ENCODE measurements at places on chromosomes 1 and 21.
A peak's percentile ranks its signal among the peaks of the same experiment; 100 is the strongest.

GRCh38 chr1:161121042-161121650, 3.2 kb downstream of the NIT1 start:
- no peak for DNase-seq

GRCh38 chr1:229133811-229134210, 137.1 kb upstream of the RAB4A start:
- DNase-seq: no peak

- no peak for DNase-seq
These were observed 81.0 kb upstream of the NR5A2 start for GRCh38 chr1:199946305-199947155.

- no peak for DNase-seq
These were observed 30.7 kb downstream of the EVI5 start for GRCh38 chr1:92754000-92754718.

GRCh38 chr1:167435484-167435883, 82.8 kb downstream of the CD247 start:
- no peak for DNase-seq

- no peak for DNase-seq
These were observed 4.4 kb downstream of the LBR start for GRCh38 chr1:225423518-225423855.

- DNase-seq: peak; percentile 44
These were observed 28.1 kb downstream of the RABIF start for GRCh38 chr1:202860744-202861419.

- no peak for DNase-seq
These were observed 10.8 kb upstream of the ID3 start for GRCh38 chr1:23570001-23570691.

DNA sequence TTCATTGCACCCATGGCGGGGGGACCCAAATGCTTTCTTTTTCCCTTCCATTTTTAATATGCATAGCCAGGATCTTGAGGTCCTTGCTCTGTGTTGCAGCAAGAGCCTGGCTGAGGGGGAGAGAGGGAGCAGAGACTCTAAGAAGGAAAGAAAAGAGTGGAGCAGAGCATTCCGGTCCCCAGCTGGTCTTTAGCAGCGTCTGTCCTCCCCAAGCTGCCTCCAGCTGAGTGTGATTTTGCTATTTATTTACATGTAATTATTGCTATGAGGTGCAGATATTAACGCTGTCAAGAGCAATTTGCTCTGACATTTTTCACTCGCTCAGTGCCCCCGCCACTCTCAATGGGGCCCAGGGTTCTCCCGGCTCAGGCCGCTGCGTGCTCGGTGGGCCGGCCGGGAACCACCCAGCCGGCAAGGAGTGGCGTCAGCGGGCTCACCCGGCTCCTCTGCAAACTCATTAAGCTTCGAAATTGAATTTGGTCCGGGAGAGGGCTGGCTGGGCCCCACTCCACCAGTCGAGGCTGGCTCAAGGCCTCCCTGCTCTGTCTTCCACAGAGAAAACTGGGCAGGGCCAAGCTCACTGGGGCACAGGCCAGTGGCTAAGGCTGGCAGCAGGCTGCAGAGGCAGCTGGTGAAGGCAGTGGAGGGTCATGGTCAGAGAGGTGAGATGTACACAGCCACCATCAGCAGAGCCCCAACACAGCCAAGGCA, 93.2 kb downstream of the PAX7 start:
- no peak for DNase-seq

DNA sequence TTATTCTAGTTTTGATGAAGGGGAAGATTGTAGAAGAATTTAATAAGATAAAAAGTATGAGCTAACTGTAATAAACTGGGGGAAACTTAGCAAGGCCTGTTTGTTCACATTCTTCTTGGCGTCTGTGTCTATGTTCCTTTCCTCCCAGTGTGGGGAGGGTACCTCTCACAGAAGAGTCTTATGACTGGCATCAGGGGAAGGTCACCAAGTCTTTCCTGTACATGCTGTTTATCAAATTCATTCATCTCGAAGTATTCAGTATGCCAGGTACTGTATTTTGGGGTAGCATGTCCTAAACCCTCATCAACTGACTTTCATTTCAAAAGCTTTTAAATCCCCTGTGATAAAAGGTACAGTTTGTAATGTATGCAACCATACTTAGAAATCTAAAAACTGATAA, 78.4 kb downstream of the HS2ST1 start:
- no peak for DNase-seq

- DNase-seq: peak; percentile 10
These were observed 17.1 kb downstream of the ARHGEF16 start for GRCh38 chr1:3471356-3472087.

DNA sequence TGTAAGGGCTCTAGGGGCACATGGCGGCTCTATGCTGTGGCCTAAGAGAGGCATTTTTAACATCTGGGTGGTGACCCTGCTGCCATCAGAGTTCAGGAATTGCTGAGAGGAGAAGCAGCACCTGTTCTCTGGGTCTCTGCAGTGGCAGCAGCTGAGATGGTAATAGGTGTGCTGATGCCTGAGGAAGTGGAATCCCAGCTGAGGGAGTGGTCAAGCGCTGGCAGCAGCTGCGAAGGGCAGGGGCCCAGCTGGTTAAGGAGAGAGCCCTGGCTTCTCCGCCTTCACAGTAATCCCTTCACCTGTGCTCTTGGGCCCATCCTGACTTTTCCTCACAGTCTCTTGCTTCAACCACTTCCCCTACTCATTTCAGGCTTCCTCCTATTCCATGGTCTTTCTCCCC, 39.8 kb downstream of the GJA5 start:
- no peak for DNase-seq

DNA sequence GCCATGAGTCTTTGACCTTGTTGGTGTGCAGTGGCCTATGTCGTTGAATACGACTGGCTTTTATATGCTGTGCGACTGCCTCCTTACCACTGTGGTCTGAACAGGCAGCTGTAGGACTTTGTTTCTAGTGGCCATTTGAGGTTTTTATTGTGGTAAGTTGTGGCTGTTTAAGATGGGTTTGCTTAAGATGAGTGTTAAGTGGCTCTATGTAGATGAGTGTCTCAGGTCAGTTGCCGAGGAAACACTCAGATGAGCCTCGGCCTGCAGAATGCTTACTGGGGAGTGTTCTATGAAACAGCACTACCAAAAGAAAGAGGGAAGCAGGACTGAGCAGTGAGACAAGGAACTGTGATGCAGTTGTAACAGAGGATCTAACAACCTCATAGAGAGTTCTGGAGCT, 14.9 kb upstream of the CD1C start:
- DNase-seq: no peak

GRCh38 chr21:26148071-26148839, 22.3 kb downstream of the APP start:
- DNase-seq: no peak

- peak; percentile 88 for DNase-seq
These were observed 10.2 kb downstream of the C1orf216 start for GRCh38 chr1:35708441-35708921.

DNA sequence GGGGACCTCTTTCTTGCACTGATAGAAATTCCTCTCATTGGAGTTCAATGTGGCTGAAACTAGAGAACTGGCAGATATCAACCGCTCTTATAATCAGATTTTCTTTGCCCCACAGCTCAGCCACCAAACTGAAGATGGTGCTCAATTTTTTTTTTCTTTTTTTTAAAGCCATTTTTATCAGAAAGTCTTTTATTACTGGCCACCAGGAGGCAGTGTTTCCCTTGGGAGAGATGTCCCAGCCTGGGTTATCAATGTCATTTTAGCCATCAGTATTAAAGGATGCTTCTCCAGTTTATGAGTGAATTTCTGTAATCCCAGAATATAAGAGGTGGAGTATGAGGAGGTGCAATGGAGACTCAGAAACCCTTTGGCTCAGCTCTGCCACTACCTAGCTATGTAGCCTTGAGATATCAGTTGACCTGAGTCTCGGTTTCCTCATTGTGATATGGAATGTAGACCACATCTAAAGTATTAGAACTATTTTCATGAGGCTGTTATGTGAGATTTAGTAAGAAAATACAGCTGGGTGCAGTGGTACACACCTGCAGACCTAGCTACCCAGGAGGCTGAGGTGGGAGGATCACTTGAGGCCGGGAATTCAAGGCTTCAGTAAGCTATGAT, 27.6 kb downstream of the CD244 start:
- DNase-seq: no peak

- peak; percentile 48 for DNase-seq
These were observed 1.0 kb downstream of the ROR1 start for GRCh38 chr1:63774617-63775417.

DNA sequence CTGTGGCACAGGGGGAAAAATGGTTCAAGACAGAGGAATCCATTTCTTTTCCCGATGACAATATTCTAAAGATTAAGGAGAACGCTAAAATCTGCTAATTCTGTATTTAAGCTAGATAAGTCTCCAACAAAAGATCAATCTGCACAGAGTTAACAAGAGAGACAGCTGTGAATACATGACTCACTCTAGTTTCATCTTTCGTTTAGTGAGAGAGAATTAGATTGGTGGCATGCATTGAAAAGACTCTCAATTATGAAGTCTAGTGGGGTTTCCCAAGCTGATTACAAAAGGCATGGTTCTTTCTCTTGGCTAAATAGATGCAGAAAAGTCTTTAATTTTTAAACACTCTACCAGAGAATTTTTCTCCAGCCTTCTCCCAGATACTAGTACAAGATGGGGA, 34.4 kb downstream of the CAPN9 start:
- no peak for DNase-seq

DNA sequence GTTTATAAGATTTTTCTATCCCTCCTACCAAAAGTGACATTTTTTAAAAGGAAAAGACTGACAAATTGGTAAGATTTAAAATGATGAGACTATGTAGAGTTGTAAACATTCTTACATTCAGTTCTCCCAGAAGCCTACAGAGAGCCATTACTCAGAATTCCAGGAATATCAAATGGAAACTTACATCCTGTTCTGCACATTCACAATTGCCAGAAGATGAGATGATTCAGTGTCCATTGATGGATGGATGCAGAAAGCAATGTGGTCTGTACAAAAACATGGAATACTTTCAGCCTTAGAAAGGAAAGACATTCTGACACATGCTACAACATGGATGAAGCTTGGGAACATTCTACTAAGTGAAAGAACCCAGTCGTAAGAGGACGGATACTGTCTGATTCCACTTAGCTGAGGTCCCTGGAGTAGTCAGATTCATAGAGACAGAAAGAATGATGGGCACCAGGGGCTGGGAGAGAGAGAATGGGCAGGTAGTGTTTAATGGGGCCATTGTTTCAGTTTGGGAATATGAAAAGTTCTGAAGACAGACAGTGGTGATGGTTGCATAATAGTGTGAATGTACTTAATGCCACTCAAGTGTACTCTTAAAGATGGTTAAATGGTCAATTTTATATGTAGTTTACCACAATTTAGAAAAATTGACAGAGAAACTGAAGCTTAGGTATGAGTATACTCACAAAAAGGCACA, 16.6 kb downstream of the MX1 start:
- no peak for DNase-seq

- DNase-seq: no peak
These were observed 35.8 kb downstream of the FMO3 start for GRCh38 chr1:171126504-171126903.

GRCh38 chr1:111256988-111257658, 29.6 kb downstream of the CHI3L2 start:
- DNase-seq: no peak

DNA sequence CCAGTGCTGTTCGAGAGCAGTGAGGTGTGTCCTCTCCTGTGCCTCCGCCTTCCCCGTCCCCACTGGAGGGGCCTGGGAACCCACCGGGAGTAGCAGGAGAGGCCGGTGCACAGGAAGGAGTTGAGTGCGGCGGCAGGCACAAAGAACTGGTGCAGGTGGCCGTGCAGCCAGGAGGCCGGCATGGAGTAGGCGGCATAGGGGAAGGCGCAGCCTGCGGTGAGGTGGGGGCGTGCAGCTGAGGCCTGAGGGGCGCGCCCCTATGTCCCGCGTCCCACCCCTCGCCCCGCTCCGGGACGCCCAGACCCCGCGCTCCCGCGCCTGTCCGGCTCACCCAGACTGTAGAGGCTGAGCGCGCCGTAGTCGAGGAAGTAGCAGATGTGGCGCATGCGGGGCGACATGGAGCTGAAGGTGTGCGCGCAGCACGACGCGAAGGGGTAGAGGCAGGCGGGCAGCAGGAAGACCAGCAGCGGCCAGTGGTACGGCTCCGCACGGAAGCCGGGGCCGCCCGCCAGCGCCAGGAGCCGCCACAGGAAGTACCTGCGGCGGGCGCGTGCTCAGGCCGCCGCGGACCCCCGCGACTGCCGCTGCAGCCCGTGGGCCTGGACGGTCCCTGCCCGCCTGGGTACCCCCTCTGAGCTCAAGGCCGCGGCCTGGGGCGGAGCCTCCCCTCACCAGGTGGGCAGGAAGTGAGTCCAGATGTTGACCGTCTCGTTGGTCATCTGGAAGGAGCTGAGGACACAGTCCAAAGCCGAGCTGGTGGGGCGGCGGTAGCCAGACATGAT, 2.2 kb downstream of the PAQR6 start:
- DNase-seq: peak; percentile 14

- DNase-seq: no peak
These were observed 199.4 kb upstream of the HMCN1 start for GRCh38 chr1:185534801-185535200.

- DNase-seq: no peak
These were observed 64.2 kb upstream of the DPH5 start for GRCh38 chr1:101089613-101090338.

- DNase-seq: no peak
These were observed 50.5 kb upstream of the PUM1 start for GRCh38 chr1:31116022-31116421.

- no peak for DNase-seq
These were observed 142.6 kb downstream of the CLIC6 start for GRCh38 chr21:34811368-34811767.

DNA sequence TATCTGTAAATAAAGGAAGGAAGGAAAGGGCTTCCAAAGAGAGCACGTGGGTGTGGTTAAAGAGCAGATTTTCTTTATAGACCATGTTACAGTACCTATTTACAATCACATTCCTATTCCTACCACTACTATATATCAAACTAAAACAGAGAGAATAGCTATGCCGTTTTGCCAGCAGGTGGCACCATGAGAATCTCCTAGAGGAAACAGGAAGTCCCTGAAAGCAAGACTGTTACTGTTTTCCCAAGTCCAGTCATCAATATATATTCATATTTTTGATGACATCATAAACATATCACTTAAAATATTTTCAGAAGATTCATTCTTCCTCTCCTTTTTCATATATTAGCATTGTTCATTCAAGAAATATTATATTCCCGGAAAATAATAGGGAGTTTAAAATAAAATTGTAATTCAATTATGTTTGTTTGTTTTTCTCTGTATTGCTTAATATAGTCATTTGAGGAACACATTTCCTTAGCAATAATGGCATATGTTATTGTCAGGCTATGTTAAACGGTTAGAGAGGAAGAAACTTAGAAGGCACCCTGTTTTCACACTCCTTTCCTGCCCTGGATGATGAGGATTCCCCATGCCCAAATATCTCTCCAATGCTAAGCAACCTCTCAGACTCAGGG, 6.6 kb downstream of the CCDC190 start:
- DNase-seq: peak; percentile 67
